CD8-positive, alpha-beta memory T cell (primary cell): ENCODE measurements at places on chromosomes 2 and 18. TPM values are rescaled to one million over a fixed set of nuclear protein-coding genes. Genes with fewer than 3 reads are reported as not detected.

The DUSP11 gene
- 41.0 TPM for polyA plus RNA-seq

The LDLRAD4 gene
- 8.1 TPM for polyA plus RNA-seq

DNA sequence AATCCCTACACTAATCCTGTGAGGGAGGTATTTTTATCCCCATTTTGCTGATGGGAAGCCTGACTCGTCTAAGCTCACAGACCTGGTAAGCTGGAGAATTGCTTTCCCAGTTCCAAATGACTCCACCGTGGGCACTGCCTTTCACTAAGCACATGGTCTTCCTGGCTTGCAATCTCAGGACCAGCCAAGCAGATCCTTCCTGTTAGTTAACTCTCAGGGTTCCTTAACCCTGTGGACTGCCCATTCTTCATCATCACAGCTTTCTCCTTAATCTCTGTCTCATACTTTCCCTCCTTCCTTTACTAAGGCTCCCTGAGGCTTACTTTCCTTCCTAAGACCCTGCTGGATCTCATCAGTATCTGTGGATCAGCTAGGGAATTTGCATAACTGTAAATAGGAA lies 122.2 kb upstream of the ZEB2 start:
- DNase-seq = no peak
- H3K27me3 ChIP-seq = no peaks in the 10 kb centered on the region
- no peak overlapping the region for H3K27ac ChIP-seq
- H3K36me3 ChIP-seq = no peaks in the 10 kb centered on the region
- no peak overlapping the region for H3K4me3 ChIP-seq

DNA sequence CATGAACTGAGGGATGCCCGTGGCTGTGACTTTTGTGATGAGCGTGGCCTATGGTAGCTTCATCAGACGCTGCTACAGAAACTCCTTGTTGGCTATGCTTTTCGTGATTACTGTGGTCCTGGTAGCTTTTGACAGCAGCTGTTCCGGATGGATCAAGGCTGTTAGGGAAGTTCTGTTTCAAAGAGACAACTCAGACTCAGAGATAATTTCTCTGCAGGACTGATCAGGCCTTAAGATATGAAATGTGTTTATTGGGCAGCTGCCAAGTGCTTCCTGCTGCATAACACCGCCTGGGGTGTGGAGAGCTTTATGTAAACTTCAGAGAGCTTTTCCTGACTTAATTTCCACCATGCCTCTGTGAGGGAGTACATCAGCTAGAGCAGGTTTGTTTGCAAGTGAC lies 243.8 kb downstream of the TSN start:
- H3K27ac ChIP-seq = no peak overlapping the region
- H3K4me3 ChIP-seq = no peak overlapping the region
- DNase-seq = no peak
- no peaks in the 10 kb centered on the region for H3K27me3 ChIP-seq
- no peaks in the 10 kb centered on the region for H3K36me3 ChIP-seq

The DSG1 gene
- polyA plus RNA-seq = not detected

The SERPINB7 gene
- not detected for polyA plus RNA-seq

DNA sequence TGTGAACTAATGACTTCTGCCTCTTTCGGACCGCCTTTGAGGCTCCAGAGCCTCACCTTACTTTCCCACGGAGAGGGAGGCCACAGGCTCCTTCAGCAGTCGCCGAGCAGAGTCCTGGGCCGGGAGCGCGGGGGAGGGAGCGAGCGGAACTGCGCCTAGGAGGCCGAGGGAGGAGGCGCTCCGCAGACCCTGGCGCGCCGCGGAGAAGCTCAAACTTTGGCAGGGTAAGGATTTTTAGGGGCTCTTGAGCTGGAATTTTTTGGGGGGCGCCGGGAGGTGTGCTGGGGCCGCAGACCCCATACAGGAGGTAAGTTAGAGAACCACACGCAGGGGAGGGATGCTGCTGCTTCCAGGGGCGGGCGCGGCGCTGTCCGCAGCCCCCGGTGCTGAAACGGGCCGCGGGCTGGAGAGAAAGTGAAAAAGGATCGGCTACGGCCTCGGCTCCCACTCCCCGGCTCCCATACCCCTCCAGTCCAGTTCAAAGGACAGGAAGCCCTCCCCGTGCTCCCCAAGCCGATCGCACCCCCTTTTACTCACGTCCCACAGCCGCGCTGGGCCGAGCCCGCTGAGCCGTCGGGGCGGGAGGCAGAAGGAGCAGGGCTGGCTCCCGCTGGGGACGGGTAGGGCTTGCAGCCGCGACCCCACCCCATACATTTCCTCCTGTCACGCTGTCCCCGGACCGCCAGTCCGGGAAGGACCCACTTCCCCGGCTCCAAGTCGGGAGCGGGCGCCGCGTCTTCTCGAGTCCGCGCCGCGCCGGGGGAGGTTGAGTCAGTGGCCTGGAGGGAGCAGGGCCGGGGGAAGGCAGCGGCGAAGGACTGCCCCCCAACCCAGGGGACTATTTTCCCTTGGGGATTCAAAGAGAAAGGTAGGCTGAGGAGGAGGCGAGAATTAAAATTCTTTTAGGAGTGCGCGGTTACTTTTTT lies at the start of gene CNGA3:
Gene CNGA3, plus strand, starts transcription at position 146 of the 926 bp plus-strand sequence. CDS start 23,520 bp downstream, outside the sequence.
- no peak for DNase-seq
- H3K27ac ChIP-seq = no peak within 1 kb of the TSS
- peaks cover 23% of the 10 kb centered on the region for H3K27me3 ChIP-seq
- no peak within 1 kb of the TSS for H3K4me3 ChIP-seq
- no peaks in the 10 kb centered on the region for H3K4me1 ChIP-seq

DNA sequence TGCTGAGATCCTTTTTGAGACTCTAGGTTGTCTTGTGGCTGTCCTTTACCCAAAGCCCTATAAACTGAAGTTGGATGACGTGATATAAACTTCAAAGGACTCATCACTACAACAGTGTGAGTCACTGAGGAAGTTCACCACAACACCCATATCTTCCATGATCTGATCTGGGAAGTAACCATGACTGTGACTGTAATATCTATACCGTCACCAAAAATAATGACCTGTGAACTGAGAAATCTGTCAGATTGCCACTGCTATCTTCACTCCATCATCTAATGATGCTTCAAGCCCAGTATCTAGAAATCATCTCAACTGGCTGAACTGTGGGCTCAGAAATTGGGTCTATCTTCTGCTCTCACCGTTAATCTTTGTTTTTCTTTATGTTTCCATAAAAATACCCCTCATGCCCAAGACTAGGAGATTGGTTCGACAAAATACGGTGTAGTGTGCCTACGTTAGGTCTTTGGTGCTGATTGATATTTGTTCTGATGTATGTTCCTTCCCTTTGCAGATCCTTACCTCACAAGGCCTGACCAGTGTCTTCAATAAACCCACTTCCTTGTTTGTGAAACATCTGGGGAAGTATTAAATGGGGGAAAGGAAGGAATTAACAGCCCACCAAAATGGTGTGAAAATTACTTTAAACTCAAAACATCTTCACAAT lies 78.2 kb downstream of the MYL12B start:
- H3K36me3 ChIP-seq = no peaks in the 10 kb centered on the region
- DNase-seq = no peak
- no peak overlapping the region for H3K27ac ChIP-seq
- no peaks in the 10 kb centered on the region for H3K4me1 ChIP-seq

DNA sequence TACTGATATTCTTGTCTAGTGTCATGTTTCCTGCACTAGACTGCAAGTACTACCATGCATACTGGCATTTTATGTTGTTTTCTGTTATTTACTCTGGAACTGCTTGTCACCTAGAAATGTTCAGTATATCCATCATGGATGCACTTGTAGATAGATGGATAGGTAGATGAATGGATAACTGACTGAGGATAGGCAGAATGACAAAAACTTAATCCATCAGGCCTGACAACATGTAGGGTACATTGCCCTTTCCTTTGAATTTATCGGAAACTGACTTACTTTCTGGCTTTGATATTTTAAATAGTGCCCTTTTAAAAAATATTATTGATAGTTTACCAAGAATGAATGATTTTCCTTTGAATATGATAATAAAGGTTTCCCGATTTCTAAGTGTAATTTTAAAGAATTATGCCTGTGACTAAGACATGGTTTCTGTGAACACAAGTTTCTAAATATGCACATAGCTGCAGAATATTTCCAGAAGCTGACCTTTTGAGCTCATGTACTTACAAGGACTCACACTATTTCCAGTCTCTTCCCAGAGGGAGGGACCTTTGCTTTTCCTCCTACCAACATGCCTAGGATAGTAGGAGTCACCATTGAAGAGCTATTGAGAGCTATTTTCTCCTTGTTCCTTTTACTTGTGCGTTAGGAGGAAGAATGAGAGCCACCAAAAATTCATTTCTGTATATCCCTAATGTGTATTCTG lies 81.3 kb downstream of the ANKRD12 start:
- H3K4me3 ChIP-seq = no peak overlapping the region
- H3K36me3 ChIP-seq = peaks cover 42% of the 10 kb centered on the region
- H3K4me1 ChIP-seq = no peaks in the 10 kb centered on the region
- no peak for DNase-seq
- H3K27ac ChIP-seq = no peak overlapping the region

DNA sequence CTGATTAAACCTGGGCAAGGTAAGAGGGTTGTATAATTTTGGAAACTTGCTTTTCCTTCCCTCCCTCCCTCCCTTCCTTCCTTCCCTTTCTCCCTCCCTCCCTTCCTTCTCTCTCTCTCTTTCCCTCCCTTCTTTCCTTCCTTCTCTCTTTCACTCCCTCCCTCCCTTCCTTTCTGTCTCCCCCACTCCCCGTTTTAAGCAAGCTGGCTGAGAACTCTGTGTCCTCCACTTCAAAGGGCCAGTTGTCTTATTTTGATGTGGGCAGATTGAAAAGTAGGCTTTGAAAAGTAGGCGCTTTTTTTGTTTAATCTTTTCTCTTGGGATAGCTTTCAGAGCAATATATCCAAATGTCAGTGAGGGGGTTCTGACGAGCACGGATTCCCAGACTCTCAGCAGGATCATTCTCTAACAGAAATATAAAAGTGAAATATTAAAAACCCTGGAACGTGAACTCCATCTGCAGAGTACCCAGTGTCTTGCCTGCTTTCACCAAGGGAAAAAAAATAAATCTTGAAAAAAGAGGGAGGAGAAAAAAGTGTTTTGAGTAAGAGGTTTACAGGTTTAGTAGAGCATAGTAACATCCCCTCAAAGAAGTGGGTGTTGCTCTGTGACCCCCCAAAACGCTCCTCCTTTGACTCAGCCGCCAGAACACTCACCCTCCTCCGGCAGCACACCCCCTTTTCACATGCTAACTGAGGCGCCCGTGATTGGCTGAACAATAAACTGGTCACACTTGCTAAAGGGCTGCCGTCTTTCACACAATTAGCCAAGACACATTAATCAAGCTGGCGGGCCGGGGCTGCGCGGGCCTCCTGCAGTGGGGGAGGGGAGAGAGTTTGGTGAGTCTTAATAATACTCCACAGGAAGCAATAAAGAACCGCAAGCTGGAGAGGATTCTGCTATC lies 52.2 kb downstream of the CDK15 start:
- no peak overlapping the region for H3K4me3 ChIP-seq
- H3K4me1 ChIP-seq = peaks cover 17% of the 10 kb centered on the region
- no peaks in the 10 kb centered on the region for H3K36me3 ChIP-seq
- H3K27ac ChIP-seq = no peak overlapping the region
- no peak for DNase-seq
